Activated naive CD4-positive, alpha-beta T cell treated with anti-CD3 and anti-CD28 coated beads, Interleukin-2, amount 50 U/mL, for 72 hours (primary cell): ENCODE measurements at places on chromosomes 11 and 22. TPM values are rescaled to one million over a fixed set of nuclear protein-coding genes. Genes with fewer than 3 reads are reported as not detected.

- no peak for DNase-seq
Observed at GRCh38 chr11:36340897-36341296, 44.8 kb downstream of the PRR5L start.

DNA sequence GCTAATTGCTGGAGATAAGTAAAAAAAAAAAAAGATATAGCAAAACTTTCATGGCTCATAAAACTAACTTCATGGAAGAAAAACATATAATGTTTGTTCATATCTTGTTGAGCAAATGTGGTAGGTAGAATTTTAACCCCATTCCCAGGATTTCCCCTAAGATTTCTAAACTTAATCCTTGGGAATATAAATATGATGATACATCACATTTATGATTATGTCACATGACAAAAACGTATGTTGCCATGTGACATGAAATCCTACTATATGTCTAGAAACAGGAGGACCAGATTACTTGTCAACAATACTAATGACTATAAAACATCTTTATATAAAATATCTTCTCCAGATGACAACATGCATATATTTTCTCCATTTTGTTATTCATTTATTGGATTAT is 679.0 kb upstream of the LRRC4C start:
- DNase-seq, result no peak

DNA sequence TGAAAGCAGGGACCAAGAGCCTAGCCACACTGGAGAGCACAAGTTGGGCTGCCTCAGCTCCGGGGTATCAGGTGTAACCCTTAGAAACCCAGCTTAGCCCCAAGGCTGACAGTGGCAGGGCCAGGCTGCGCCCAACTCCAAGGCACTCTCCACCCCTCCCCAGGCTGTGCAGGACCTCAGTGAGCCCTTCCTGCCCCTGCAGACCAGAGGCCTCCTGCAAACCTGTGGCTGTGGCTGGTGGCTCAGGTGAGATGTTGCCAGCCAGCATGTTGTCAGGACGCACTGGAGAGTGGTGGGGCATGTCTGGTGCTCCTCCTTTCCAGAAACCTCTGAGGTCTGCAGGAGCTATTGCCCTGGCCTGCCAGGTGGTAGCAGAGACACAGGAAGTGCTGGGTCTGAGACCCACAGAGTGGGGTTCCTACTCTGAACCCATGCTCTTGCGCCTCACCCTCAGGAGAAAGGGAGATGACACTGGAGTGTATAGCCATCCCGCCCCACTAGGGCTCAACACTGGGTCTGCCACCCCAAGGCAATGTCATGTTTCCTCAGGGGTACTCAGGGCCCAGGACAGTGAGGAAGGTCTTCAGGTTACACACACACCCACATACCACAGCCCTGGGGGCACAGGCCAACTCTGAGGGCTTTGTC is 2.4 kb upstream of the SCARF2 start:
- DNase-seq, result no peak

DNA sequence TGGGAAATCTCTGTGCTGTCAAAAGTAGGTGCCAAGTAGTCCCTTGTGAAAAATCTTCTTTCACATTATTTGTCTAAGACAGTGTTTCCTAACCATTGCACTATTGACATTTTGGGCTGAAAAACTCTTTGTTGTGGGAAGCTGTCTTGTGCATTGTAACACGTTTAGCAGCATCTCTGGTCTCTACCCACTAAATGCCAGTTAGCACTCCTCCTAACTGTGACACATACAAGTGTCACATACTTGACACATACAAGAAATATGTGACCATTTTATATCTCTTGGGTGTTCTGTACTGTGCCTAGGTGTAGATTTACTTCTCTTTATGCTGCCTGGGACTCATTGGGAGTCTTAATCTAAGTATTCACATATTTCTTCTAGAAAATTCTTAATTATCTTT is 57.8 kb downstream of the NXPE1 start:
- DNase-seq, result no peak

DNA sequence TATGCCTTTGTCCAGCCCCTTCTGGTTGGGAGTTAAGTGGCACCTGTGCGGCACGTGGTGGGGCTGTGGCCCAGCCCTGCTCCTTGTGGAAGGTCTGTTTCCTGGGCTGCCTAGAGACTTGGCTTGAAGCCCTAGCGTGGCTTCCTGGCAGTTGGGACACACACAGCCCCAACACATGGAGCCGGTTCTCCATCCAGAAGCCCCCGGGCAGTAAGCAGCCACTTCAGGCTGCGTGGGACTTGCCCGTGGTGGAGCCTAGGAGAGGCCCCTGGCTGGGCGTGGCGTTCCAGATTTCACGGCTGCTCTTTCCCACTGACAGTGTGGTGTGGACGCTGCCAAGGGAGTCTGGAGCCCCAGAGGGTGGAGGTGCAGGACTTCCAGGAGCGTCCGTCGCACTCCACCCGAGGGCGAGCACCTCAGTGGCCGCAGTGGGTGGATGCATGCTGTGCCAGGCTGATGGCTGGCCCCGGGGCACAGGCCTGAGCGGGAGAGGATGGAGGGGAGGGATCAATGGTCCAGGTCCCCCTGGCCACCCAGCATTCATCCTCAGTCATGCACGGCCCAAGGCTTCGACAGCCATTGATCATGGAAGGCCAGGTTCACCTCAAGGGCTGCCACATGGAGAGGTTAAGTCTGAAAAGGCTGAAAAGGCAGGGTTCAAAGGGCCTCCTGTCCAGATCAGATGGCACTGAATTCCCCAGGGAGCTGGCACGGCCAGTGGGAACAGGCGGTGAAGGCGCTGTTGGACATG is 9.3 kb downstream of the CCND1 start:
- no peak for DNase-seq

DNA sequence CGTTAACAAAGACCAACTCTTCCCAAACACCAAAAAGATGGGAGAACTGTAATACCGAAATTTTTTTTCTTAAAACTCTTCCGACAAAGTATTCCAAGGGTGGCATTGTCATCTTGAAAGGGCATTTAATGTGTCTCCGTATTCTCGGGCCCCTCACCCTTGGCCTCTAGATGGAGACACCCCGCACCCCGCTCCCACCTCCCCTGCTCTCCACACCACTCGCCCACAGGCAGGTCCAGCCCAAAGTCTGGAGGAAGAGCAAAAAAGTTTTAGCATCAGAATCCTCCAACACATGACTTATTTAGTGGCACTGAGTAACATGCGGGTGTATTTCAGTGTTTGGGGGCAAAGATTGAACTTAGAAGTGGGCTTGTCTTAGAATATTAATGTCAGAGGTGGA is 20.7 kb downstream of the SPATA19 start:
- DNase-seq, result no peak

- no peak for DNase-seq
Observed at GRCh38 chr11:63444160-63444559, 46.8 kb downstream of the PLAAT5 start.

GRCh38 chr11:19328586-19329311 is 88.0 kb upstream of the E2F8 start:
- DNase-seq, result no peak

DNA sequence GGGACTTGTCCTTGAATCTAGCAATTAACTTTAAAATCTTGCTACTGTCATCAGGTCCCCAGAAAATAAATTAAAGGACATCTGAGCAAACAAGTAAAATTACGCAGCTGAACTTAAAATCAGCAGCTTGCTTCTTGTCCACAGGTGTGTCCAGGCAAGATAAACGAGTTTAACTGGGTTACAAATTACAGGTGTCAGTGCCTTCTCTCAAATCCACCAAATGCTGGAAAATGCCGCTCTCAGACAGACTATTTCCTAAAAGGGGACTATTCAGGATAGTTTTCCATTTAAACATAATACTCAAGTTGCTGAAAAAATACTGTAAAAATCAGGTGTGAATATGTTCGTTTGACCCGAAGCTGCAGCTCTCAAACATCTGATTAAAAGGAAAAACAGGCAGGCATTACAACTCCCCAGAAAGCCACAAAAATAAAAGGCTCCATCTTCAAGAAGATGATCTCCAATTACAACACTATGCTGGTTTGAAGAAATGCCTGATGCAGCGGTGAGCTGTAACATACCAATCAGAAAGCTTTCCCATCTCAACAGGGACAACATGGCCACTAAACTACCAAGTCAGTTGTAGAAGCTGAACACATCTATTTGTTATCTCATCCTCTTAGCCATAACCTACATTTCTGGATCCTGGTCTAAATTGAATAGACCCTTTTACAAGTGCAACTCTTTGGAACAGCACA is 82.1 kb downstream of the CADM1 start:
- no peak for DNase-seq

DNA sequence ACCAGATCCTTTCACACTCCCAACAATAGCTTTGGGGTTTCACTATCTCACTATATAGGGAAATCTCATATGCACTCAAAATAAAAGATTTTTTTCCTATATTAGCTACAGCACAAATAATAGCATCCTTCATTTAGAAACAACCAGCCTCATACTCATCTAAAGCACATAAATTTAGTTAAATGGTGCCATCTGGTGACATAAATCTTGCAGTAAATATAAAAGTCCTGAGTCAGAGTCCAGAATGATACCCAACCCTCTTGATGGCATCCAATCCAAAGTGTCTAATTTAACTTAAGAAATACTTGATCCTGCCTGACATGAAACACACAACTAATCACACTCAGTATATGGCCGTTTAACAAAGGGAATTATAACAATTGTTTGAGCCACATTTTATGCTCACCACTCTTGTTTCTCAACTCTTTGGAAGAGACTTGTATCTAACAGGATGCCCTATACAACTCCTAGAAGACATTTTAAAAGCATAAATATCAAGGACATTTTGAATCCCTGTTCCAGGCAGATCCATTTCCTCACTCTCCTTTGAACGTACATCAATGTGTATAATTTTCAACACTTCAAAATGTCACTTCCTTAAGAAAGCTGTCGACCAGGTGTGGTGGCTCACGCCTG is 36.2 kb downstream of the DLG2 start:
- no peak for DNase-seq

DNA sequence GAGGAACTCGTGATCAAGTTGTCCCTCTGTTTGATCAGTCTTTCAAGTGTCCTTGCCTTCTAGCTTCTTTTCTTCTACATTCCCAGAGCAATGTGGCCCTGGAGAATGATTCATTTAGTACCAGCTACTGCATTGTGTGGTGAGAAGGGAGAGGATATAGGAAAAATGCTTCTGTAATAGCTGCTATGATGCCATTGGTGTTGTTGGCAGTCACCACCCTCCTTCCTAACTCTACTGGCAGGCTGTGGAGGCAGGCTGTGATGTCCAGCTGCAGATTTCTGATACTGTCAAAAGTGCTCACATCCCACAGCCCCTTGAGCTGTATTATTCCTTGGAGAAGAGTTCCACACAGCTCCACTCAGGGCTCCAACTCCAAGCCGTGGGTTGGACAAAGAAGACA is 52.8 kb downstream of the ENDOD1 start:
- no peak for DNase-seq

- DNase-seq, result no peak
Observed at GRCh38 chr22:41368543-41369423, 13.0 kb upstream of the TEF start.

GRCh38 chr11:128179039-128179438 is 408.3 kb downstream of the ETS1 start:
- DNase-seq, result no peak

GRCh38 chr11:34274712-34275398 is 83.0 kb downstream of the ABTB2 start:
- DNase-seq, result no peak

- no peak for DNase-seq
Observed at GRCh38 chr11:95415837-95416304, 184.9 kb upstream of the SESN3 start.

- no peak for DNase-seq
Observed at GRCh38 chr11:40376331-40376730, 1083.1 kb downstream of the LRRC4C start.

DNA sequence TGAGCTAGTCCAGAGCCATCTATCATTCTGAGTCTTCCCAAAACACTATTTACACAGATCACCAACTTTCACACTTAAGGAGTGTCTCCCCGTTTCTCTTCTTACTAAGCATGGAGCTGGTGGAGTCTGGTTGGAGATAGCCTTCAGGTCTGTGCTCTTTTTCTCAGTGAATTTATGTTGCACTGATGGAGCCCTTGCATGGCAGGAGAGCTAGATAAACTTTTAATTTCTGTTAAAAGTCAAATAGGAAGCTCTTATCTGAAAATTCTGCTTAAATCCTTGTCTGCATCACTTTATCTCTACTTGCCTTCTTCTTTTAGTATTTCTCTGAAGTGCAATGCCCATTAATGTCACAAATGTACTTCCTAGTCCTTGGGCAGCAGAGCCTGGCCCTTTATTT is 63.4 kb downstream of the ST3GAL4 start:
- DNase-seq, result no peak

DNA sequence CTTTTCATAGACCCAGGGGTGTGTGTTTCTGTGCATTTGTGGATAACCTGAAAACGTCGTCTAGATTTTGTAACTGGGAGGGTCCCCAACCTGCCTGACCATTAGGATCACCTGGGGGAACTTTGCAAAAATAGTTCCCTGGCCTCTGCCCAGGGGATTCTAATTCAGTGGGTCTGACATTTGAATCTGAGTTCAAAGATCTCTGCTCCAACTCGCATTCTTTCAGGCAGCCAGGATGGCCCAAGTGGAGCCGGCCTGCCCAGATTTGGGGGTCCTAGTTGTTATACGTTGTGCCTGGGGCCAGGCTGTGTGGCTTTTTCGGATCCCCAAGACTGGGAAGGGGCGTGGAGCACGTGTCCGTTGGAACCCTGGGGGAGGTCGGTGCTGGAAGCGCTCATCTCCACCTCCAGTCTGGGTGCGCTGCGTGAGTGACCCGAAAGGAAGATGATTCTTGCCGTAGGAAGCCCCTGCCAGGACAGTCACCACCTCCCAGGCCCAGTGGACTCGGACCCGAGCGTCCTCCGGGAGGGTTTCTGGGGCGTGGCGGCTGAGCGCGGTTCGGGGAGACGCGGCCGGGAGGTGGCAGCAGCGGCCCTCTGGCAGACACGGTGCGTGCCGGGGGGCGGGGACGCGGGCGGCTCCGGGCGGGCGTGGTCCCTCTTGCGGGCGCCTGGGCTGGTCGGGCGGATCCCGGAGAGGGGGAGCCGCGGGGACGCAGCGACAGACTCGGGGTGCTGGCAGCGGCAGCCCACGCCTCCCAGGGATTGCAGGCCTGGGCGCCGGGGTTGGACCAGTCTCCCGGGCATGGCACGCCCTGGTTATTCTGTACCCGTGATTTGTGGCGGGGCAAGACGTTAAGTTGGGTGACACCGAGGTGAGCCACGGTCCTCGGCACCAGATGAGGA is 29.2 kb upstream of the PLET1 start:
- peak; percentile 90 for DNase-seq

- no peak for DNase-seq
Observed at GRCh38 chr11:132094598-132094997, 724.2 kb downstream of the NTM start.

DNA sequence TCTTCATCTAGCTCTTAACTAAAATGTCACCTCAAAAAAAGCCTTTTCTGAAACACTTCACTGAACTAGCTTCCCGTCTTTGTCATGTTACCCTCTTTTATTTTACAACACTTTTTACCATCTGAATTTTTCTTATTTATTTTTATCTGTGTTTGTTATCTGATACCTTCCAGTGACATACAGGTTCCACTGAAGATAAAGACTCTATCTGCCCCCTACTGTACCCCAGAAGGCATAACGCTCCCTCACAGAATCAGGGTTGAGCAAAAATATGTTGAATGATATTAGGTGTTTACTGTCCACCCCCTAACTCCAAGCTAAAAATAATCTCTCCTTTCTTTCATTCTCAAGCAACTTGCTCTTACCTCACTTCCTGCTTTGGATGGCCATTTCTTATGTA is 654.2 kb downstream of the NELL1 start:
- DNase-seq, result no peak

Gene MYBPC3
- total RNA-seq, result not detected

Gene RASL10A
- total RNA-seq, result 0.20 TPM

Gene PIWIL4
- 0.16 TPM for total RNA-seq

Gene SIPA1
- total RNA-seq, result 185 TPM

Gene PGR
- total RNA-seq, result not detected
